Stimulated activated CD8-positive, alpha-beta memory T cell treated with anti-CD3 and anti-CD28 coated beads, Interleukin-7, amount 100 ng/mL, for 4 hours (primary cell): ENCODE measurements at places on chromosomes 13 and 19.
A peak's percentile ranks its signal among the peaks of the same experiment; 100 is the strongest.

GRCh38 chr13:75391432-75392100 lies 90.4 kb downstream of the TBC1D4 start:
- no peak for DNase-seq

DNA sequence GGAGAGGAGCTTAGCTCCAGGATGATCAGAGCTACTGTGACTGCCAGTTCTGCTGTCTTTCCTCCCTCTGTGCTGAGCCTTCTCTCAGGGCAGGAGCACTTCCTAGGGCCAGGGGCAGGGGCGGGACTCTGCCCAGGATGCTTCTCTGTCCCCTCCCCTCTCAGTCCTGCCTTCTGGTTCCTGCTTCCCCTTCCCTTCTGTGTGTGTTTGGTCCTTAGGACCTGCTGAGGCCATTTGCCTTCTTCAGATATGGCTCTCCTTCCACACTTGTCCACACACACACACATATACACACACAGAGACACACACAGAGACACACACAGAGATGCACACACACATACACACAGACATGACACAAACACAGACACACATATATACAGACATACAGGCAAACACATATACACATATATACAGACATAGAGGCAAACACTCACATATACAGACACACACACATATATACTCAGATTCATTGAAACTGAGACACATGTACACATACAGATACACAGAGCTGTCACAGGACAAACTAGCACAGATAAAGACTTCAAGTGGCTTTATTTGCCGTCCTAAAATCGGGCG lies 22.0 kb upstream of the CD177 start:
- no peak for DNase-seq

DNA sequence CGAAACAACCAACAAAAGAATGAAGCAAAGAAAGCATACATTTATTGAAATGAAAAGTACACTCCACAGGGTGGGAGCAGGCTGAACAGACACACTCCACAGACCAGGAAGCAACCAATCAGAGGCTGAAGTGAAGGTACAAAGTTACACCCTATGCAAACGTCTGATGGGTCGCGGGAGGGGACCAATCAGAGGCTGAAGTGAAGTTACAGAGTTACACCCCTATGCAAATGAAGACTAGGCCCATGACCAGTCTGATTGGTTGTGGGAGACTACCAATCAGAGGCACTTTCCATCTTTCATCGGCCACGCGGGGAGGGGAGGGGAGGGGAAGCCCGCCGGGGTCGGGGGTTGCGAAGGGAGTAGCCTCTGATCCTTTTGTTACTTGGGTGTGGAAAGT lies 12.4 kb upstream of the FBL start:
- DNase-seq: no peak

DNA sequence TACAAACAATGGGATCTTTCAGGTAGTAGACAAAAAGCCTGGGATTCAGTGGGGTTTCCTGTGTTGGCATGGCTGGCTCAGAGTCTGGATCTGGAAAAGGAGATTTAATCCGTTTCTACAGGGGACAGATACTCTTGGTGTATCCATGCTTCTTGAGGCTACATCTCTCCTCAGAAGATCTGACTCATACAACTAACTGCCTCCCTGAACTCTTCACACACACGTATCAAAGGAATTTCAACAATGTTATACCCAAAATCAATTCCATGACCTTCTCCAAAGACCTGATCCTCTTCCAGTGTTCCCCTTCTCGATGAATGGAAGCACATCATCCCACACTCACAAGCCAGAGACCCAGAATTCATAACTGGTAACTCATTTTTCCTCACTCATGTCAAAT lies 435.3 kb upstream of the NBEA start:
- DNase-seq: no peak

DNA sequence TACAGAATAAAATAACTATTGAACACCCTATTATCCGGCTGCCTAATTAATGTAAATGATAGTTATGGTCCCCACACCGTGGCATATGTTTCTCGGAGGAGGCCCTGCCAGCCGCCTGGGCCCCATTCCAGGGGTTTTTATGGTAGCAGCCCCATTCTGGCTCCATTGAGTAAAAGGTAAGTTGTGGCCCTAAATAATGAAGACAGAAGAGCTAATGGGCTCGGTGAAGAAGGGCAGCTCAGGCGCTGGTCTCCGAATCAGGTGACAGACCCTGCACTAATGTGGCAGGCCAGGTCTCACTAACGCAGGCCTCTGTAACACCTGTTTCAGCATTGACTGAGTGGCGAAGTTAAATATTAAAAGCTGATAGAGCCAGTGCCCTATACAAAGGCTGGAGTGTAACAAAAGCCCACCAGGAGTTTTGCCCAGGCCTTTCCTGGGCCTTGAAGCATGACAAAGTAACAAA lies 19.1 kb downstream of the POP4 start:
- no peak for DNase-seq

DNA sequence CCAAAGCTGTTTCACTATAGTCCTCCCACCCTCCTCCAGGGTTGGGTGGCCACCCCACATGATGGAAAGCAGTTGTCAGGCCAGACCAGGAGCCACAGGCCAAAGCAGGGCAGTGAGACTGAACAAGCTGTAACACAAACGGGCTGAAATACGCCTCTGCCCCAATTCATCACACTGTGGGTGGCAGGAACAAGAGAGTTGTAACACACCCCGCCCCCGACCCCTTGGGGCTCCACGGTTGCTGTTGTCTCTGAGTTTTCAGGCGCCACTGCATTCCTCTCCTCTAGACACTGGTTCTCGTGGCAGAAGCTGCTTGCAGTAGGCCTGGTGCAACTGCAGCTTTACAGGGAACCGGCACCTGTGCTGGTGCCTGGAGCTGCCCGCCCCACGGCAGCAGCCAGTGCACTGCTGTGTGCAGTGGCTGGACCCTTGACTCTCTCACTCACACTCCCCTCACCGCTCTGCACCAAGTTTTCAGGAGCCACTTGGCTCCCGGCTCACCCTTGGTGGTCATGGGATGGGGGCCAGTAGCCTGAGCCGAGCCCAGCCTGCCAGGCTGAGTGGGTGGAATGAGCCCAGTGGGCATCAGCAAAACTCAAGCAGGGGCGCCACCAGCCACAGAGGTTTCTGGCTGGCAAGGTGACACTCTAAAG lies 1314.5 kb upstream of the MIR17HG start:
- DNase-seq: no peak

DNA sequence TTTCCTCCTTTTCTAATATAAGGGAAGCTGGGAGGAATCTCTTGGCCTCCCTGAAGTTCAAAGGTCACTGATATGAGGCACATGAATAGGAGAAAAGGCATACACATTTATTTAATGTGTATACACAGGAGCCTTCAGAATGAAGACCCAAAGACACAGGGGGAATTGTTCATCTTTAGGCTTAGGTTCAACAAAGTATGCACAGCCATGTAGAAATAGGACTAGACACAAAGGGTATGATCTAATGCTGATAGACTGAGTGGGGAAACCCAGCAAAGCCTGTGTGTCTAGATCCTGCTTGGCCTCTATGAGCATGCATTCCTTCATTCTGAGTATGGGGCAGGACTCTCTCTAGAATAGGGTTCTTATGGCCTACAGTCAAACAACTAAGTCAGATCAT lies 177.1 kb upstream of the RFC3 start:
- DNase-seq: no peak

DNA sequence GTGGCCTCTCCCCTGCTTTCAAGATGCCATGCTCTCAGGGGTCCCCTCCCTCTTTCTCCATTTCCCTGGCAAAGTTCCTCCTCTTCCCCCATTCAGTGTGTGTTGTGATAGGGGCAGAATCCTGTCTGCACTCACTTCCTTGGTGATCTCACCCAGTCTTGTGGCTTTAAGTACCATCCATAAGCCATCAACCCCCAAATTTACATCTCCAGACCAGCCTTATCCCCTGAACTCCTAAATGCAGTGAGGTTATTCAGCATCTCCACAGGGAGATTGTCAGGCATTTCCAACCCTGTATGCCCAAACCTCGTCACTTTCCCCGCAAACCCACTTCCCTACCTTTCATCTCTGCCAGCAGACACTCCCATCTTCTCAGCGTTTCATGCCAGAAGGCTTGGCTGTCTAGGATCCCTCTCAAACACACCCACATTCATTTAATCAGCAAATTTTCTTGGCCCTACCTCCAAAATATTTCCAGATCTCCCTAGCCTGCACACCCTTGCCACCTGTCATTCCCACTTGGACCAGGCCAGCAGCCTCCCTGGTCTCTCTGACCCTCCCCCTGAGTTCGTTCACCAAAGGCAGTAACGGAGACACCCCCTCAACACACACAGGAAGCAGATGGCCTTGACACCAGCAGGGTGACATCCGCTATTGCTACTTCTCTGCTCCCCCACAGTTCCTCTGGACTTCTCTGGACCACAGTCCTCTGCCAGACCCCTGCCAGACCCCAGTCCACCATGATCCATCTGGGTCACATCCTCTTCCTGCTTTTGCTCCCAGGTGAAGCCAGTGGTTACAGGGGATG lies at the start of gene HCST:
Gene HCST, plus strand, starts transcription at position 676 of the 808 bp plus-strand sequence. Its CDS starts 65 bp downstream, at position 741.
- peak; percentile 36 for DNase-seq

DNA sequence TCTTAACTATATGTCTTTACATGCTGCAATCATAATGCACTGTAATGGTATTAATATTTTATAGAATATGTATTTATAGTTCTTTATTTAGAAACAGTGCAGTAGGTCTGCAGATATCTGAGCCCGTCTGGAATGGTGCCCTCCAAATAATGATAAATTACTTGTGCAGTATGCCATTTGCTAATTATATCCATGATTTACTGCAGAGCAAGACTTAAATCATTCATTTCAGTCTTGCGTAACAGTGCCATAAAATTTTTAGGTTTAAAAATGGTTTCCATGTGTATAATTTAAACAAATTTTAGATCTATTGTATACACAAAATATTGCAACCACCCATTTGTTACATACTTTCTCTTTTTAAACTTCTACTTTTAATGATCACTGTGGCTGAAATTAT lies 175.1 kb downstream of the ZNF536 start:
- DNase-seq: no peak

DNA sequence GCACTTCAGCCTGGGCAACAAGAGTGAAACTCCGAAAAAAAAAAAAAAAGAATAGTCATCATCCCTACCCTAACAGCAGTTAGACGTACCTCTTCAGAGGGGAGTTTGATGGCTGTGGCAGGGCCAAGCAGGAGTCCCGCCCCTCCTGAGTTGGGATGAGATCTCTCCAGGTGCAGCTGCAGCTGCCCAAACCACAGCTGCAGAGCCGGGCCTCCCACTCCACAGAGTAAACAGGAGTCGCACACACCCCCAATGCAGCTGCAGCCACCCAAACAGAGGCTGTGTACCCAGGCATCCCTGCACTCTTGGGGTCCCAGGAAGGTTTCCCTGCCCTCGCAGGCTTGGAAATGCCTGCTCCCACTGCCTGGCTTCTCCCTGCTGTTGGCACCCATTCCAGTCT lies 17.4 kb upstream of the MLLT1 start:
- DNase-seq: no peak

DNA sequence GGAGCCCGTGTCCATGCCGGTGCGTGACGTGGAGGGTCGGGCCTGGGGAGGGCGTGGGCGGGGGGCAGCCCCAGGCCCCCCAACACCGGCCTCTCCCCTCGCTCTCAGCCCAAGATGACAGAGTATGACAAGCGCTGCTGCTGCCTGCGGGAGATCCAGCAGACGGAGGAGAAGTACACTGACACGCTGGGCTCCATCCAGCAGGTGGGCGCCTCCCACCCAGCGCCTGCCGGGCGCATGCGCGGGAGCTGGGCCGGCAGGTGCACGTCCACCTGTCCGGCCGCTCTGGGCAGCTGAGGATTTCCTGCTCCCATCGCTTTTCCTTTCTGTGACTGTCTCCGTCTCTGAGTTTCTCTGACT lies 49.8 kb downstream of the VAV1 start:
- no peak for DNase-seq

GRCh38 chr19:47854459-47854858 lies 4.6 kb upstream of the TPRX2 start:
- no peak for DNase-seq

- DNase-seq: no peak
These were observed 466.5 kb downstream of the UQCRFS1 start for GRCh38 chr19:28746478-28746877.

DNA sequence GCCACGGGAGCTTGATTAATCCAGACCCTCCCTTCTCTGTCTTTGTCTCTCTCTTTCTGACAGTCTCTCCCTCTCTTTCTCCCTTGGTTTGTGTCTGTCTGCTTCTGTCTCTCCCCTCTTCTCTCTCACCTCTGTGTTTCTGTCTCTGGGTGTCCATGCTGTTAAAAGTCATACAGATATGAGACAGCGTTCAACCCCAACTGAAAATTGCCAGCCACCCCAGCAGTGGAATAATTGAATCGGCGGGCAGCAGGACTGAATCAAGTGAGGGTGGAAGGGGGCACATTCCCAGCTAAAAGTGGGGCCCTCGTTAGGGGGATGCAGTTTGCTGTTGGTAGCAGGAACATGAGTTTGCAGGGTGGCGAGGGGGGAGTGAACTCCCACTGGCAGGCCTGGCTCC lies 43.7 kb downstream of the TINCR start:
- no peak for DNase-seq

DNA sequence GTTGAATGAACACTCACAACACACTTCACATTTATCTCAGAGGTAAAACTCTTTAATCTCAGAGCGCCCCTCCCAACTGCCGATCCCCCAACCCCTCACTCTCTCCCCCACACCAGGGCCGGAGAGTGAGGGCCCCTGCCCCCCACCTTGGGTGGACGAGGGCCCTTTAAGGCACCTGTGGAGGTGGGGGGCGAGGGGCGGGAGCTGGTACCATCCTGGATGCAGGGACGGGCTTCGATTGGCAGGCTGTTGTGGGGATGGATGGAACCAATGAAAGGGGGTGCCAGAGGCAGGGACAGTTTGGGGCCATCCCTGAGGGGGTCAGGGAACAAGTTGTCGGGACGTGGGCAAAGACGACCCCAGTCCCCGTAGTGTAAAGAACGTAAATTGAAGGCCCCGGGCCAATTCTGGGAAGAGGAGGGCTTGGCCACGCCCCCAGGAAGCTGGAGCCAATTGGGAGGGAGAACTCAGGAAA lies 1.7 kb upstream of the PNKP start:
- DNase-seq: no peak

- DNase-seq: no peak
These were observed 19.6 kb upstream of the FAM124A start for GRCh38 chr13:51202477-51203046.

GRCh38 chr13:79989217-79989661 lies 351.7 kb downstream of the SPRY2 start:
- no peak for DNase-seq

- peak; percentile 78 for DNase-seq
These were observed at the start of gene MIR17HG for GRCh38 chr13:91347202-91347995. TSS of gene MIR17HG (plus strand) at chr13:91347687.

DNA sequence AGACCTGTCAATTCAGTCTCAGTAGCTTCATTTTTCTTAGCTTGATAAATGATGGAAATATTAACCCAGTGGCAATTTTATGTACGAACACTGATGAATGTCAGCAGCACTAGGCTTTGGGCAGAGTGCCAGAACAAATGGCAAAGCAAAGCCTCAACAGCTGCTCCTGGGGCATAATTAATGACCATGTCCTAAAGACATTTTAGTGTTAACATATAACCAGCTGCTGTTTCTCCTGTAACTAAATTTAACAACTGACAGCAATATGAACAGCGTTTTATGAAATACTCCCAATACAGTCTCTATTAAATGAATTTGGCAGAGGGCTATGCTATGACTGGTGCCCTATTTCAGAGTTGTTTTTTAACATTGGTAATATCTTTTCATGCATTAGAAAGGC lies 47.1 kb downstream of the ZNF568 start:
- DNase-seq: no peak

- no peak for DNase-seq
These were observed 3.3 kb downstream of the DOT1L start for GRCh38 chr19:2166741-2167738.
